ELR (cell line): ENCODE measurements at places on chromosomes 6 and 20.
A peak's percentile ranks its signal among the peaks of the same experiment; 100 is the strongest.

GRCh38 chr20:11799281-11799684, 118.4 kb upstream of the BTBD3 start:
- no peak for DNase-seq

DNA sequence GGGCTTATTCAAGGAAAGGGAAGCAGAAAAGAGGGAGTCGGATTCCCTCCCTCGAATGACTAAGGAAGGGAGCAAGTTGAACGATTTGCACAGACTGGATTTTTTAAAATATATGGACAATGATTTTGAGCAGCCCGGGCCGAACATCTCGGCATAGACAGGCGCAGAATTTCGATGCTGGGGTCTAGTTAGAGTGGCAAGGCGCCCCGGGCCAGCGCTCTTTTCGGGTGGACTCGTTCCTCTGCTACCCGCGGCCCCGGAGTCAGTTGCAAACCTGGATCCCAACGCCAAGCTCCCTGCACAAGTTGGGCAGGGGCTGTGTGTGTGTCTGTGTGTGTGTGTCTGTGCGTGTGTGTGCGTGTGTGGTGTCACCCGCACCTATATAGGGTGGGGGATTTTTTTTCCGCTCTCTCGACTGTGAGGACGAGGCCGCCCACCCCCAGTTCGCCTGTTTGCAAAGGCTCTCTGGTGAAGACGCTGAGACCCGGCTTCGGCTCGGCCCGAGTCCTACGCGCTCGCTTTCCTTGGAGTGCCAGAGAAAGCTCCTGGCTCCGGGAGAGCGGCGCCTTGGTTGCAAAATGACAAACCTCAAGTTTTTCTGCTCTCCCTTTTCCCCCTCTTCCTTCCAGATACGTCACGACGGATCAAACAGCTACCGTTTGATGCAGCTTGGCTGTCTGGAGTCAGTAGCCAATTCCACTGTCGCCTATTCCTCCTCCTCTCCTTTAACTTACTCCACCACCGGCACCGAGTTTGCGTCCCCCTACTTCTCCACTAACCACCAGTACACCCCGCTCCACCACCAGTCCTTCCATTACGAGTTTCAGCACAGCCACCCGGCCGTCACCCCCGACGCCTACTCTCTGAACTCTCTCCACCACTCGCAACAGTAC, 1.4 kb downstream of the TFAP2D start:
- DNase-seq: no peak

DNA sequence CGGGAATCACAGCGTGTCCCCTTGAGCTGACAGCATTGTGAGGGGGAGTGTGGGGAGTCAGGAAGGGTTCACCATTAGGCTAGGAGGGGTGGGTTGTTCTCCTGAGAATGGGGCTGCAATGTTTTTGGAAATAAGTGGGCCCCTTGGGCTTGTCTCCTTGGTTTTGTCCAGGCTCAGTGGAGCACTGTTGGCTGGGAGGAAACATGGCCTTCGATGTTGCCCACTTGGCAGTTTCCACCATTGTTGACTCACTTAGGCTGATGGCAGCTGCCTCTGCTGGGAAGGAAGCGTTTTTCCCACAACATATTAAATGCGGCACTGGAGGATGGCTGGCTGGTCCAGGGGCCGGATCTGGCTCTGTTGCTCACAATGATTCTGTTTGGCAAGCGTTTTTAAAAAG, 512.1 kb downstream of the QKI start:
- no peak for DNase-seq

GRCh38 chr20:20034486-20034885, 17.3 kb downstream of the NAA20 start:
- peak; percentile 28 for DNase-seq

GRCh38 chr6:142331075-142331551, 29.3 kb downstream of the ADGRG6 start:
- peak; percentile 50 for DNase-seq

DNA sequence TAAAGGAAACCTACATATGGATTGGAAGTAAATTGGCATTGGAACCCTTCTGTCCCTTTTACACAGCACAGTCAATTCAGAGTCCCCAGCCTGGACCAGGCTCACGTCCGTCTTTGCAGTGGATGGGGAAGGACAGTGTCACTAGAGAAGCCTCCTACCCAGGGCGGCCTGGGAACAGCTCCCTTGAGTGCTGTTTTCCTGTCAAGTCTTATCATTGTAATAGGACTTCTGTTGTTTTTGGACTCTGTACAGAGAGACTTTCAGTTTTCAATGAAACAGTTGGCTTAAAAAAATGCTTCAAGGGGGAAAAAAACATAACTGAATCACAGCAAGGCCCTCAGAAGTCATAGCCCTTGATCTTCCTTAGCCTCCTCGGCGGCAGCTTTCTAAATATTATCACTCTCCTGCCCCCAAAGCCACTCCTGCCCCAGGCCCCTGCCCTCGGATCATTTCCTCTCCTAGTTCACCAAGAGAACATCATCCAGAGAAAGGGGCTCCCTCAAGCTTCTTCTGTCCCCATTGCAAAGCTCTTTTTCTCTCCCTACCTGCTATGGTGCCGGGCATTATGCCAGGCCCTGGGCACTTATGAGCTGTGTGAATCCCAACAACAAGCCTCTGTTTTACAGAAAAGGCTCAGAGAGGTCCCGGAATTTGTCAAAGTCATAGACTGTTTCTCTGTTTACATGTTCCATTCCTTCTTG, 37.8 kb upstream of the CNKSR3 start:
- DNase-seq: no peak

- no peak for DNase-seq
Observed at GRCh38 chr20:58710481-58711265, 18.1 kb downstream of the NPEPL1 start.
